ENCODE measurements at places on chromosomes 13 and 19.

DNA sequence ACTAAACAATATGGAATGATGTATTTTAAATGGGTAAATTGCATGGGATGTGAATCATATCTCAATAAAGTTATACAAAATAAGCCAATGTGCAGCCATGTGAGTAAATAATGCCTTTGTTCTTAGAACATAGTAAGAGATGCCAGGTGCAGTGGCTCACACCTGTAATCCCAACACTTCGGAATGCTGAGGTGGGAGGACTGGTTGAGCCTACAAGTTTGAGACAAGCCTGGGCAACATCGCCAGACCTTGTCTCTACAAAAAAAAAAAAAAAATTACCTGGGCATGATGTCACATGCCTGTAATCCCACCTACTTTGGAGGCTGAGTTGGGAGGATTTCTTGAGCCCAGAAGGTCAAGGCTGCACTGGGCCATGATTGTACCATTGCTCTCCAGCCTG lies 230.7 kb downstream of the RFC3 start:
- no peak for DNase-seq

DNA sequence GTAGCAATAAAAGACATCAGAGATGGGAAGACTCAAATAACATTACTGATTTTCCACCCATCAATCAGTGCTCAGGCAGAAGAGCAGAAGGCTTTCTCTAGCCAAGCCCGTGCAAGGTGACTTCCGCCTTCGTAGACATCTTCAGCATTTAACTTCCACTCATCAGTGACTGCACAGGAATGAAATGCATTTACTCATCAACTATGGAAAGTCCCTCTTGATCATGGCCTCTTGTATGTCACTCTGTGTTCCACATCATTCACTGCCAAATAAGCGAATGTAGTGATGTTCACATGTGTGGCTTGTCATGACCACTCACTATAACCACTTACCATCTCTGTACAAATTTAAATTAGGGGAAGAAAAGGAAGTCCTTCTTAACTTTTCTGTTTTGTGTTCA lies 49.4 kb downstream of the SACS start:
- no peak for DNase-seq

DNA sequence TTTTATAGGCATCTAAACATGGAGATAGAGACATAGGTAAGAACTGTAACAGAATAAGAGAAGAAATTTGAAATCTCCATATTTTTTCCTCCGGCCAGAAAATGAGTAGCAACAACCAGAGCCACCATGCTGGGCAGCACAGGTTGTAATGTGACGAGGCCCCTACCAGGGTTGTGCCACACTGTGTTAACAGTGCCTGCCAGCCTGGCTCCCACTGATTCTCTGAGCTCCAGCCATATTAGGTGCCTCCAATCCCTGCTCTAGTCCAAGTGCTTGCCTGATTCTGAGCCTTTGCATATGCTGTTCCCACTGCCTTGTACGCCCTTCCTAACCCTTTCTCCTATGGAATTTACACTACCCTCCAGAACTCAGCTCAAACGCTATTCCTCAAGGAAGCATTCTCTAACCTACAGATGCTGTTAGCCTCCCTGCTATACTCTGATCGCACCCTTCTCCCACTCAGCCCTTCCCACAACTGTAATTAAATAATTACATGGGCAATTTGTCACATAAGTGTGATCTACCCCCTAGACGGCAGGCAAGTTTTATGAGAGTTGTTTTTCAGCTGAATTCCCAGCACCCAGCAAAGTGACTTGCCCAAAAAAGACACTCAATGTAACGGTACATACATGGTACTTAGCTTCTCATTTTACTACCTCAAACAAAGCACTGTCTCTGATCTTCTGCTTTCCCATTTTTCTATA lies 37.6 kb upstream of the STARD13 start:
- no peak for DNase-seq

GRCh38 chr19:30353394-30353945 lies 18.7 kb upstream of the ZNF536 start:
- DNase-seq, result no peak

DNA sequence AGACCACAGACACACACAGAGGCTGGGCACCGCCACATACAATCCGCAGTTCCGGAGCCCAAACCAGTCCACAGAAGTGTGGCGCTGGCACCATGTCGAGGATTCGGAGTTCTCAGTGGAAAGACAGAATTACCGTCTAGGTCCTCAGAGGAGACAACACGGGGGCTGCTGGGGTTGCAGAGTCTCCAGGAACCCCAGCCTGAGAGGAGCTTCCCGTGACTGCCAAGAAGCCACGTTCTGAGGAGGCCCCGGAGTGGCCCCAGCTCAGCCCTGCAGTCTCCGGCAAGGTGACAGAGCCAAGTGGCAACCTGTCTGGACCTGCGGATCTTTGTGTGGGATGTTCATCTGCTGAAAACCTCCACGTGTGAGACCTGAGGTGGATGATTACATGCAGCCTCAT lies 7.3 kb upstream of the ADPRHL1 start:
- no peak for DNase-seq

DNA sequence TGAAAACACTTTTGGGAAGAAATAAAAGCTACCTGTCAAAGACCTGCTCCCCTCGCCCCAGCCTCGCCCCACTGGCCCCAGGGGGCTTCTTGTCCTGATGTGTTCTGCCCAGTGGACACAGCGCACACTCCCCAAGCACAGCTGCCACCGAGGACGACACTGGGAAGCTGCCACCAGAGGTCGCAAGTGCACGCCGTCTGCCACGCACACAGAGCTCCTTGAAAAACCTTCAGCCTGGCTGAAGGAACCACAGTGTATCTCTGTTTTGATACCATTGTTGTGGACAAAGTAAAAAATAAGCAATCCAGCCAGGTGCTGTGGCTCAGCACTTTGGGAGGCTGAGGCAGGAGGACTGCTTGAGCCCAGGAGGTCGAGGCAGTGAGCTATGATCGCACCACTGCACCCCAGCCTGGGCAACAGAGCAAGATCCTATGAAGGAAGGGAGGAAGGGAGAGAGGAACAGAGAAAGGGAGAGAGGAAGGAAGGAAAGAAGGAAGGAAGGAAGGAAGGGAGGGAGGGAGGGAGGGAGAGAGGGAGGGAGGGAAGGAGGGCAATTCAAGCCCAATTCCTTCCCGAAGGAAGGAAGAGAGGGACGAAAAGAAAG lies 57.3 kb downstream of the CEBPG start:
- peak; percentile 92 for DNase-seq

GRCh38 chr19:5334366-5334739 lies 6.3 kb downstream of the PTPRS start:
- DNase-seq, result no peak

DNA sequence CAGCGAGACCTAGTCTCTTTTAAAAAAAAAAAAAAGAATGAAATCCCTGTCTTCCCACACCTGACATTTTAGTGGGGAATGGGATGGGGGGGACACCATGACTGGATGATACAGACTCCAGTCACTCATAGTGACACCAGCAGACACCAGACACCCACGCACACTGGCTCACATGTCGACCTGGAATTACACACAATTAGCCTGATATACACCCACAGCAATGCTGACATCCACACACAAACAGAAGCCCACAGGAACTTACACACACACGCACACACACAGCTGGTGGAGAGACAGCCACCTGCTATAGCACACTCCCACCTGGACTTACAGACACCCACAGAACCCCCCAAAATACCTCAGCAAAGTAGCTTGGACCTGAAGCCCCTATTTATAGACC lies 8.3 kb upstream of the NANOS3 start:
- no peak for DNase-seq

GRCh38 chr19:40600570-40601133 lies 517 bp upstream of the LTBP4 start:
- no peak for DNase-seq

DNA sequence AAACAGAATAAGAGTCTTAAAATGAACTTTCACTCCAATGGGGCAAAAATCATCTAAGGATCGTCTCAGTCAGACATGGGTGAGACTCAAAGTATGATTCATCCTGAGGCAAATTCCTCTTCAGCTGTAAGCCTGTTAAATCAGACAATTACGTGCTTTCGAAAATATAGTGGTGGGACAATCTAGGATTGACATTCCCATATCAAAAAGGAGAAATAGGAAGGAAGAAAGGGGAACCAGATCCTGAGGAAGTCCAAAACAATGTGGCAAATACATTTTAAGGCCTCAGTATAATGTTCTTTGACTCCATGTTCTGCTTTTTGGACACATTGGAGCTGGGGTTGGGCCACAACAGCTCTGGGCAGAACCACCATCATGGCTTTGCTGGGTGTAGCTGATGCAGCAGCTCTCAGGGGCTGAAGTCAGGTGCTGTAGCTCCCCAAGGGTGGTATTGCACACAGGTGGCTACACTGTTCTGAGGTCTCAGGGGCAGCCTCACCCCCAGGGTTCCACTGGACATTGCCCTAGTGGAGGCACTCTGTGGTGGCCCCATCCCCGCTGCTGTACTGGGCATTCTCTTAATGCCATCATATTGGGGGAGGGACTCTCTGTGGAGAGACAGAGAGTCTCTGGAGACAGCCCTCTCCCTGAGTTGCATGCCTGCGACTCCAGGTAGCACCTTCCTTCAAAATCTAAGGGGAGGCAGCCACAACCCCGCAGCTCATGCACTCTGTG lies 5.7 kb upstream of the FPR3 start:
- DNase-seq, result no peak

- DNase-seq, result no peak
Measured at GRCh38 chr13:111322916-111323331, 2.5 kb downstream of the TEX29 start.

DNA sequence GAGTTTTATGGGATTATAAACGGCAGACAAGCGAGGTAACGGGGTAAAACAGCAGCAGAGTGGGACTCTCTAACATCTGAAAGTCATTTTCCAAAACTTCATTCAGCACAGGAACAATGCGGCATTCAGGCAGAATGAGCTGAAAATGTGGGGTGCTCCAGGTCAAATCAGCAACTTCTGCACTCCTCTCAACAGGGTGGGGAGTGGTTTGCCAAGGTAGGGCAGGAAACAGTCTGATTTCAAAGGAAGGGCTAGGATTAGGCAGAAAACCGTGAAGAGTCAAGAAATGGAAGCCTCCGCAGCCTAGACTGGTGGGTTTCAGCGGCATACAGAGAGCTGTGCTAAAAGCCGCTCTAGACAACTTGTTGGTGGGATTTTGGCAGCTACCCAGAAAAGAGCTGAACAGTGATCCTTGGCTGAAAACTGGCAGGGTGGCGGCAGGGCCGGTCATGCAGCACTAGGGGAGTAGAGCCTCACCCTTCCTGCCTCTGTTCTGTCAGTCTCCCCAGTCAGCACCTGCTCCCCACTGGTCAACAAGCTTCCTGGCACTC lies 154.2 kb upstream of the KLF12 start:
- peak; percentile 18 for DNase-seq

DNA sequence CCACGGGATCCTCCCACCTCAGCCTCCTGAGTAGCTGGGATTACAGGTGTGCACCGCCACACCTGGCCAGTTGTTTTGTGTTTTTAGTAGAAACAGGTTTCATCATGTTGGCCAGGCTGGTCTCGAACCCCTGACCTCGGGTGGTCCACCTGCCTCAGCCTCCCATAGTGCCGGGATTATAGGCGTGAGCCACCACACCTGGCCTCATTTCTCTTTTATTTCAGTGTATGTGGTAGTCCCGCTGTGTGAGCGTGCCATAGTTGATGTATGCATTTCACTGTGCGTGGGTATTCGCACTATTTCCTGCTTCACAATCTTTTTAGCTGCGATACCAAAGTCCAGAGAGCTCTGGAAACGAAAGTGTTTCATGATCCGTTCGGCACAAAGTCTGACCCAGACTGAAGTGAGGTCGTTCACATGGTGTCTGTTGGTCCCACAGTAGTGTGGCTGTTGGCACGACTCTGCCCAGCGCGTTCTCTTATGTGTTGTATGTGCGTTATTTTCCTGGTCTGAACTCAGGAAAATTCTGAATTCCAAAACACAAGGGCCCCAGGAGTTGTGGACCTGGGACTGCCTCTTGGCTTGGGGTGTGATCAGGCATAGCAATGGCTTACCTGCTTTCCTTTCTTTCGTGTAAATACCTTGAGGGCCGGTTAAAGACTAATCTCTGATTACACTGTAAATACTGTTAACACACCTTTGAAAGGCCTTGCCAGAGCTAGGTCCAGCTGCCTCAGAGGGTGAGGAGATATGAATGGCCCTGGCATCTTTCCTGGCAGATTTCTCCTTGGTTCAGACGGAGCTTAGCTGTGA lies 8.6 kb downstream of the EPN1 start:
- DNase-seq, result no peak

DNA sequence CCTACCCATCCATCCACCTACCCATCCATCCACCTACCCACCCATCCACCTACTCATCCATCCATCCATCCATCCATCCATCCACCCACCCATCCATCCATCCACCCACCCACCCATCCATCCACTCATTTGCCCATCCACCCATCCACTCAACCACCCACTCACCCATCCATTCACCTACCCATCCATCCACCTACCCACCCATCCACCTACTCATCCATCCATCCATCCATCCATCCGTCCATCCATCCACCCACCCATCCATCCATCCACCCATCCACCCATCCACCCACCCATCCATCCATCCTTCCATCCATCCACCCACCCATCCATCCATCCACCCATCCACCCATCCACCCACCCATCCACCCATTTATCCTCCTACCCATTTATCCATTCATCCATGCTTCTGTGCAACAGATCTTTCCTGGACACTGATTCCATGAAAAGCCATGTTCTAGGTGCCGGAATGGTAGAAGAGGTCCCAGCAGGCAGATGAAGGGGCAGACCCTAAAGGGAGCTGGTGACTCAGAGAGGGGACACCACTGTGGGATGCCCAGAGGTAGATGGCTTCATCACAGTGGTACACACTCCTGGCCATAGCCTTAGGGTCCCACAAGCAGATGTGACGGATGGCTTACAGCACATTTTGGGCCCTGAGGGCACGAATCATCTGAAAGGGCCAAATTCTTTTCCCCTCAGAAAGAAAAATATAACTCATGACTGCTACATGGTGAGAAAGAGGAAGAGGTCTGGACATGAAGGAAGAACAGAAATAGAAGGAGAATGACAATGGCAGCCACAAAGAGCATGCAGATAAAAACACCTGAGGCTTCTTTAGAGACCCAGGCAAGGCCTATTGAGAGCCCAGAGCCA lies 76.0 kb downstream of the KCTD15 start:
- DNase-seq, result no peak

DNA sequence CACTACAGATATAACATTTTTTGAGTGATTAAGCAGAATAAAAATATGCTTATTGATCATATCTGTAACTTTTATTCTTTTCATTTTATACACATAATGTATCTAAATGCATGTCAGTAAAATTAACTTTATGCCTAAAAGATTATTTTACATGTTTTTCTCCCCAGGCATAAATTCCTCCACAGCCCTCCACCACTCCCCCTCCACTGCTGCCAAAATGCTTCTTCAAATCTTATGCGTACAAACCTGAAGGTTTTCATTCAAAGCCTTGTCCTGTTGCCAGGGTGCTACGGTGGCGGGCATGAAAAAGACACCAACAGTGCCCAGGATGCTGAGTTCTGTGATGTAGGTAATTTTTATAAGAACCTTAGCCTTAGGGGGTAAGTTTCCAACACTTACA lies 52.9 kb downstream of the PARP4 start:
- DNase-seq, result no peak

- no peak for DNase-seq
Measured at GRCh38 chr13:98089246-98089645, 53.6 kb upstream of the FARP1 start.

Data from glutamatergic neuron (in vitro differentiated cells).